Cardiac fibroblast (primary cell): ENCODE measurements at places on chromosomes 12 and 14.

- no peak for DNase-seq
Measured at GRCh38 chr12:84760091-84760865, 152.3 kb downstream of the SLC6A15 start.

- DNase-seq: no peak
Measured at GRCh38 chr12:122747224-122748135, 5.1 kb upstream of the DENR start.

- no peak for DNase-seq
Measured at GRCh38 chr12:31567029-31567428, 23.9 kb downstream of the DENND5B start.

GRCh38 chr12:102061096-102061559 lies 663 bp downstream of the WASHC3 start:
- DNase-seq: peak; percentile 25

DNA sequence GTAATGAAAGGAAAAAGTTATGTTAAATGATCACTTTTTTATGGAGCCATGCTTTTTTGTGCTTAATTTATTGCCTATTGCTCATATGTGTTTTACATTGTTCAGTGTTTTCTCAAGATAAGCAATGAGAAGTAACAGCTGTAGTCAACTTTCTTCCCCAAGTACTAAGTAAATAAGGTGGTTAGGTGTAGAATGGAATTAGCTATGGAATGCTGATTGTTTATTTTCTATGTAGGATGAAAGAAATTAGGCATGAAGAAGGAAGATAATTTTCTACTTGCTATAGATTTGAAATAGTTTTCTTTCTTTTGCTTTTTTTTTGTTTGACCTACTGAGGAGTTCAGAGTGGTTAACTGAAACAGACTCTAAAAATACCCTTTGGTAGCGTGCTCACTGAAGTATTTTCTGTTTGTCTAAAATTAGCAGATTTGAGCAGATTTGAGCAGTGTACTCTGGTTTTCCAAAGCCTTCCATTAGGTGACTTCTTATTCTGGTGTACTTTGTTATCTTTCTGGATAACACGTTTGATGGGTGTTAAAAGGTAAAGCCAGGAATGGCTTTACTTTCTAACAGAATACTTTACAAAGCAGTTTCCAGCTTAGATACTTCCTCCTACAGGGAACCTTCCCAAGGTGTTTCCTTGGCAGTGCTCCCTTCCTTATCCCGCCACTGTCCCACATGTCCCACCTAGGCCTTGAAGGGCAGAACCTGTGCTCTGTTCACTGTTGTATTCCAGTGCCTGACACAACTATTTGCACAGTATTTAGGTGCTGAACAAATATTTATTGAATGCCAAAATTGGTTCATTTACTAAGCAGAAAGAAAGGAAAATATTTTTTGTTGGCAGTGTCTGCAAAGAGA lies 56.0 kb downstream of the RASSF3 start:
- DNase-seq: no peak

DNA sequence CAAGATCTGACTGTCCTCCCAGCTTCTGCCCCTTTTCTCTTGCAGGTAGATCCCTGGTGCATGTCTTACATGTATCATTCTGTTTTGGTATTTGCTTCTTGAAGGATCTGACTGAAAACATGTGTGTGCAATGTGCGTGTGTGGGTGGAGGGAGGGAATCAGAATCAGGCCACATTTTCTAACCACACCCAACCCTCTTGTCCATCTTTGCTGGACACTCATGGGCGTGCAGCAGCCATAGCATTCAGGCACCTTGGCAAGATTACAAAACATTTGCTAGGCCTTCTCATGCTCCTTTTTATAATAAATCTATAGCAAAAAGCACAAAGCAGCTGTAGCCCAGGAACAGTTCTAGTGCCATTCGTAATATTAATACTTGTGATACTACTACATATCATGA lies 233.6 kb upstream of the E2F7 start:
- no peak for DNase-seq

DNA sequence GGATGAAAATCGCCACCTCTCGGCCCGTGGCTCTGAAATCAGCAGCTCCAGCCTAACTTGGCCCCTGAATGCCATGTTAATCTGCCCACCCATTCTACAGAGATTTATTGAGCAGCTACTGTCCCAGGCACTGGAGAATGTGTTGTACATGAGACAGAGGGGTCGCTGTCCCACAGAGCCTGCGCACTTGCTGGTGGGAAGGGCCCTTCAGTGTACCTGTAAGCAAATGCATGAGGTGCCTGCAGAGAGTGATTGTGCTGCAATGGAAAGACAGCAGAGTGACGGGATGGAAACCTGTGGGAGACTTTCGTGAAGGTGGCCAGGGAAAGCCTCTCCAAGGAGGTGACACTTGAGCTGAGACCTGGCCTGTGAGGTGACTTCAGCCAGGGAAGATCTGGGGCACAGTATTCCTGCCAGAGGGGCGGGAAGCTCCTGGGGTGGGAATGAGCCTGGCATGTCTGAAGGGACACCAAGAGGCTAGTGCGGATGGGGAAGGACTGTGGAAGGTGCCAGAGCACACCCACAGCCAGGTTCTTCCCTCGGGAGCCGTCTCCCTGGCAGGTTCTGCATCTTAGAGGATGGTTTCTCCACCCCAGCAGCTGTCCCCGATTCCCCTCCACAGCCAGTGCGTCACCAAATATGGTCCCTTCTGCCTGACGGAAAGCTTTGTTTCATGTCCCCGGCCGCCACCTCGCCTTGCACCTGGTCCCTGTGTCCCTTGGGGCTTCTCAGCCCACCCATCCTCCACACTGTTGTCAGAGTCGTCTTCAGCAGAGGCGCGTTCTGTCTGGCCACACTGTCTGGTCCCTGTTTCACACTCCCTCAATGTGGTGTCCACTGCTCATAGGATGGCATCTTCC lies 8.7 kb downstream of the SMIM41 start:
- DNase-seq: no peak

DNA sequence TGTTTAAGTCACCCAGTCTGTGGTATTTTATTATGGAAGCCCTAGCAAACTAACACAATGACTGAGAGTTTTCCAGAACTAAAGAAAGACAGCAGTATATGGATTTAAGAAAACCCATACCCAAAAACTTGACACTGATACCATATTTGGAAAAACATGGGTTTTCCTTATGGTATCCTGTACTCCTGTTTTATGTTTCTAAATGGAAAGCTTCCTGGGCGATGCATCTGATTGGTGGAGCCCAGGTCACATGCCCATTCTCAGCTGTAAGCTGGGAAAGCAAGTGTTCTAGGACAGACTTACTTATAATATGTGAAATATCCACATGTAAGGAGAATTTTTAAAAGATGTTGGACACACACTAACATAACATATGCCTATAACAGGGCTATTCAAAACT lies 4.5 kb upstream of the RNASE4 start:
- DNase-seq: peak; percentile 53
